ENCODE measurements at places on chromosomes 5 and 9. TPM values are rescaled to one million over a fixed set of nuclear protein-coding genes. Genes with fewer than 3 reads are reported as not detected.

AGGF1 gene
- 34.2 TPM for polyA plus RNA-seq

DBH gene
- 0.90 TPM for polyA plus RNA-seq

IFNB1 gene
- not detected for polyA plus RNA-seq

ANKRD20A1 gene
- polyA plus RNA-seq, result 6.1 TPM

ENG gene
- polyA plus RNA-seq, result 53.5 TPM

OTULINL gene
- 10.9 TPM for polyA plus RNA-seq

RAD50 gene
- polyA plus RNA-seq, result 57.1 TPM

PKD2L2 gene
- polyA plus RNA-seq, result 0.48 TPM

KCNN2 gene
- polyA plus RNA-seq, result 4.0 TPM

EQTN gene
- polyA plus RNA-seq, result 0.43 TPM

SMC2 gene
- 62.6 TPM for polyA plus RNA-seq

LCP2 gene
- polyA plus RNA-seq, result 3.9 TPM

PRXL2C gene
- polyA plus RNA-seq, result 6.3 TPM

OR1Q1 gene
- not detected for polyA plus RNA-seq

SLC6A3 gene
- 0.60 TPM for polyA plus RNA-seq

TCF7 gene
- 13.0 TPM for polyA plus RNA-seq

PCDH1 gene
- polyA plus RNA-seq, result 22.4 TPM

AK3 gene
- 116 TPM for polyA plus RNA-seq

CCDC183 gene
- polyA plus RNA-seq, result 5.5 TPM

FOXE1 gene
- not detected for polyA plus RNA-seq
